ENCODE measurements at places on chromosomes 13 and 19.
A peak's percentile ranks its signal among the peaks of the same experiment; 100 is the strongest.

DNA sequence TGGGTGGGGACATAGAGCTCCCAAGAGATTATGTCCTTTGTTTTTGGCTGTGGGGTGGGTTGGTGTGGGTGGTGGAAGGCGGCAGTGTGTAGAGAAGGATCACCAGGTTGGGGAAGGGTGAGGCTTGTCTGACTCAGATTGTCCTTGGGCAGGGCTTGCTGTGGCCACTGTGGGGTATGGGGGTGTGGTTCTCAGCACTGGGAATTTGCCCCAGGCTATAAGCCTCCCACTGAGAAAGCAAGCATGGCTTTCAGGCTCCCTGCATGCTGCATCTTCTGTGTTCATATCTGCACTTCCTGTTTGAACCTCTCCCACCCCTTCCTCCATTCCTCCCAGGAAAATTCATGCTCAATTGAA lies 34.9 kb downstream of the DNAJC15 start:
- H3K4me1 ChIP-seq, result peaks cover 21% of the 10 kb centered on the region
- no peaks in the 10 kb centered on the region for H3K27me3 ChIP-seq
- no peak for DNase-seq
- no peaks in the 10 kb centered on the region for H3K36me3 ChIP-seq

- no peak for DNase-seq
- no peaks in the 10 kb centered on the region for H3K27me3 ChIP-seq
- H3K4me3 ChIP-seq, result no peak overlapping the region
- H3K27ac ChIP-seq, result no peak overlapping the region
Measured at GRCh38 chr13:109496216-109496615, 290.2 kb downstream of the IRS2 start.

GRCh38 chr13:76969488-76970365 lies 21.4 kb downstream of the ACOD1 start:
- no peaks in the 10 kb centered on the region for H3K36me3 ChIP-seq
- H3K27ac ChIP-seq, result no peak overlapping the region
- H3K4me1 ChIP-seq, result no peaks in the 10 kb centered on the region
- no peaks in the 10 kb centered on the region for H3K27me3 ChIP-seq

DNA sequence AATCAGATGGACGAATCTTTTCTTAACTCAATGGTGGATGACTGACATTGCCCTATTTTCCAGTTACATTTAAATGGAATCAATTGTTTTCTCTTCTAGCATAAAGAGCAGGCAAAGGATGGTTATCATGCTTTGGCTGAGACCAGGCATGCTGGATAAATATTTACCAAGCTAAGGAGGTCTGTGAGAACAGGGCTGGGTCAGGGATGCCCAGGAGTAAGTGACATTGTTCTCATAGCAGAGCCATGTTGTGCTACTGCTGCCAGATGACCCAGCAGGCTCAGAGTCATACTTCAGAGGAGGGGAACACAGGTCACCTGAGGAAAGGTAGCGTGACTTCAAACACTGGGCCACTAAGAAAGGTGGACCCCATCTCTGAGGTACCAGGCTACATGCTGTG lies 116.0 kb upstream of the RNF113B start:
- DNase-seq, result peak; percentile 53
- no peaks in the 10 kb centered on the region for H3K36me3 ChIP-seq
- no peak overlapping the region for H3K4me3 ChIP-seq
- peak overlapping the region; percentile 55 for H3K27ac ChIP-seq
- H3K27me3 ChIP-seq, result no peaks in the 10 kb centered on the region
- peaks cover 40% of the 10 kb centered on the region for H3K4me1 ChIP-seq

DNA sequence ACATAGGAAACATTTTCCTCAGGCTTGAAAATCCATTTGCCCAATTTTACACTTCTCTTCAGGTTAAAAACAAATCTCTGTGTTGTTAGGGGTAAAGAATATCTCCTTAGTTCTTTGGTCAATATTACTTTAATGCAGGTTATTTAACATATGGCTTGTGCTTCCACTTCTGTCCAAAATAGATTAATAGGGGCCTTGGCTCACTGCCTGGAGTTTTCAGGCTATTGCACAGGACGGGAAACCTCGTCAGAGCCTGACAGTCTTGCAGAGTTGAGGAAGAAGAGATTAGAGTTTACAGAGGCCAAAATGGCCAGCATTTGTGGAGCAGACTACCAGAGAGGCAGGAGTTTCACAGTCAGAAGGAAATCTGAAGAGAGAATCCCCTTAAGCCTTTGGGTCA lies 863.9 kb upstream of the GPC6 start:
- no peaks in the 10 kb centered on the region for H3K4me1 ChIP-seq
- no peaks in the 10 kb centered on the region for H3K27me3 ChIP-seq
- no peak overlapping the region for H3K4me3 ChIP-seq
- DNase-seq, result peak; percentile 17
- no peaks in the 10 kb centered on the region for H3K36me3 ChIP-seq
- no peak overlapping the region for H3K27ac ChIP-seq

DNA sequence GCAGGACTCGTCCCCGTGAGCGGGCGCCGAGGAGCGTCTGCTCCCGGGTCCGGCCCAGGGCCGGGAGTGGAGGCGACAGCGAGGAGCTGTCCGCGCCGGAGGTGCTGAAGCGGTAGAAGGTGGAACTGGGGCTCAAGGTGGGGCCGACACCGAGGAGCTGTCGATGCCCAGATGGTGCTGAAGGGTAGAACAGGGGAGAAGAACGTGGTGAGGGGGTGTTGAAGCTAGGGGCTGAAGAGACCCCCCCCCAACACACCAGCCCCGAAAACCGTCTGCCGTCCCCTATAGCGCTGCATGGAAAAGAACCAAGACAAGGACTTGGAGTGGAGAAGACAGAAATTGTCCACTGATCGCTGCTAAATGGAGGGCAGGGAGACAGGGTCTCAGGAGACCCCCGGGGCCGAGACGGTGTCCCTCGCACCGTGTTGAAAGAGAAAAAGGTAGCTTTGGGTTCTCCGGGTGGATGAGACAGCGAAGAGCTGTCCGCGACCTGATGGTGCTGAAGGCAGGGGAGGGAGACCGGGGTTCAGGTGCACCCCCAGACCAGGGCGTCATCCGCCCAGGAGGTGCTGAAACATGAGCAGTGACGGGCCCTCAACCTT lies 7.1 kb upstream of the PDE4C start:
- H3K27ac ChIP-seq, result no peak overlapping the region
- H3K36me3 ChIP-seq, result no peaks in the 10 kb centered on the region
- no peaks in the 10 kb centered on the region for H3K4me1 ChIP-seq
- H3K27me3 ChIP-seq, result no peaks in the 10 kb centered on the region
- H3K4me3 ChIP-seq, result no peak overlapping the region

GRCh38 chr13:109782066-109782822 lies 4.1 kb downstream of the IRS2 start:
- no peak for DNase-seq
- H3K27me3 ChIP-seq, result no peaks in the 10 kb centered on the region
- no peaks in the 10 kb centered on the region for H3K36me3 ChIP-seq
- peaks cover 72% of the 10 kb centered on the region for H3K4me1 ChIP-seq
- peak overlapping the region; percentile 37 for H3K27ac ChIP-seq
- no peak overlapping the region for H3K4me3 ChIP-seq

DNA sequence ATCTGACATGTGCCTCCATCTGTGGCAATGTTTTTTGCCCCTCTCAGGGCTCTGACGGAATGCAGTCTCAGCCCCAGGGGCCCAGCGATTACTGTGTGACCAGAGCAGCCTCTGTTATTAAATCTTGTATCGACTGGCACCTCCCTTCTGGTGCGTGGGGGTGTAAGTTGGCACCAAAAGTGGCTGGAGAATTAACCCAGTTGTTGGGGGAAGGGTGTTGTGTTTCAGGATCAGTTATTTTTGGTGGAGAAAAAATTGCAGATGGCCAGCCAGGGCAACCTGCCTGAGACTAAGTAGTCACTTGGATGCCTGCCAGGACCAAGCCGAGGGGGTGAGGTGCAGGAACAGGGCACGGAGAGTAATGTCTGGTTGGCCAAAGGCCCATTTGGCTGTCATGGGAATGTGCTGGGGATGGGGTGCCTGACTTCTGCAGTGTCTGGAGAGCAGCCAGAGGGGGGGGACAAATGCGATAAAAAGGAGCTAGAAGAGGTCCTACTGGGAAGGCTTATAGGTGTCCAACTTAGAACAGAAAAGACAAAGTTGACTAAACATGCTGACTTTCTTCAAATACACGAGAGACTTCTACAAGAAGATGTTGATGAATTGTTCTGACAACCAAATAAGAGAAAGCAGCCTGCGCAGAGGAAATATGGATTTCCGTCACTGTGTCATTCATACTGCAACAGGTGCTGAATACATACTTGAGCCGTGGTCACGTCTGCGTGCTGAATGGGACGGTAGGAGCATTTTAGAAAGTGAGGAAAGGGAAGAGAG lies 69.8 kb downstream of the SIAH3 start:
- no peak overlapping the region for H3K4me3 ChIP-seq
- peak; percentile 70 for DNase-seq
- H3K4me1 ChIP-seq, result peaks cover 27% of the 10 kb centered on the region
- H3K27me3 ChIP-seq, result no peaks in the 10 kb centered on the region

DNA sequence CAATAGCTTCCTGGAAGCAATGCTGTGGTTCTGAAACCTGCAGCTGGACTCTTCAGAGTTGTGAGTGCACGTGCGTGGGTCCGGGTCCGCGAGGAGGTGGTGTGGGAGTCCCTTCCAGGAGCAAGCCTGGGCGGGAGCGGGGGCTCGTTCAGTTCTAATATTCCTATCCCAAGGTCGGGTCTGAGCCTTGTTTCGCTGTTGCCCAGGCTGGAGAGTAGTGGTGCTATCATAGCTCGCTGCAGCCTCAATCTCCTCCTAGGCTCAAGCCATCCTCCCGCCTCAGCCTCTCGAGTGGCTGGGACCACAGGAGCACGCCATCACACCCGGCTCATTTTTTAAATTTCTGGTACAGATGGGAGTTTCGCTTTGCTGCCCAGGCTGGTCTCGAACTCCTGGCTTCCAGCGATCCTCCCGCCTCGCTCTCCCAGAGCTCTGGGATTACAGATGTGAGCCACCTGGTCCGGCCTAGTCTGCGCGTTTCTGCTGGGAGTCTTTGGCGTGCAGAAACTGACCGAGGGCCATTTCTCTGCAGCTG lies 625 bp downstream of the ZFP82 start:
- peaks cover 19% of the 10 kb centered on the region for H3K4me1 ChIP-seq
- H3K36me3 ChIP-seq, result no peaks in the 10 kb centered on the region
- no peak for DNase-seq
- peak overlapping the region; percentile 80 for H3K27ac ChIP-seq

DNA sequence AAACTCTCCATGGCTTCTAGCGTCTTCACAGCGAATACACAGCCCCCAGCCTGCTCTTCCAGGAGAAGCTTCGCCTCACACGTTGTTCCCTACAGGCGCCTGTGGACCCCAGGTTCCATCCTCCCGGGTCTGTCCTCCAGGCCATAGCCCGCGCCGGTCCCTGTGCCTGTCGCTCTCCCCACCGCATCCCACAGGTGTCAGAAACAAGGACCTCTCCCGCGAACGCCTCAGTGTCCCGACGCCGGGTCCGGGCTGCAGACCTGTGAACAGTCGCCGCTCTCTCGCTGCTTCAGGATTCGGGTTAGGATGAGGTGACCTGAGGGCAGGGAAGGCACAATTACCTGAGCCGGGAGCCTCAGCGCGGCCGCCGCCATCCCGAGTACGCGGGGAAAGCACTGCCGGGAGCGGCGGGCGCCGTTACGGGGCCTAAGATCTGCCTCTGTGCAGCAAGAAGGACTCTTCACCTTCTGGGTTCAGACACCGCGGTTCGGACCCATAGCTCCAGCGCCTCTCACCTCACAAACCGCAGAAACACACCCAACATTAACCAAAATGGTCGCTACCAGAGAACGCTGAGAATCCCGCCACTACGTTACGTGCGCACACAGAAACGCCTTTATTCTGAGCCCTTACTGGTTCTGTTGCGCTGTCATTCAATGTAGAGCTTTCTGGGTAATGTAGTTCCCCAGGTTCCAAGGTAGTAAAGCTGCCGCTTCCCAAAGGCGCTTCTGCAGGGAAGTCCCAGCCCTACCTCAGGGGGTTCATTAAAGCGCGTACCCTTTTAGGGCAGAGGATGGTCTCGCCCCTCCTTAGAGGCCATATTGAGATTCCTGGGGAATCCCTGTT lies at the start of gene ZNF418:
TSS of gene ZNF418 (minus strand) at position 583 of the 846 bp plus-strand sequence. CDS start 1,580 bp downstream, outside the sequence.
- H3K27ac ChIP-seq, result no peak within 1 kb of the TSS
- H3K27me3 ChIP-seq, result no peaks in the 10 kb centered on the region
- H3K4me1 ChIP-seq, result peaks cover 7% of the 10 kb centered on the region
- DNase-seq, result peak; percentile 80
- H3K36me3 ChIP-seq, result no peaks in the 10 kb centered on the region

DNA sequence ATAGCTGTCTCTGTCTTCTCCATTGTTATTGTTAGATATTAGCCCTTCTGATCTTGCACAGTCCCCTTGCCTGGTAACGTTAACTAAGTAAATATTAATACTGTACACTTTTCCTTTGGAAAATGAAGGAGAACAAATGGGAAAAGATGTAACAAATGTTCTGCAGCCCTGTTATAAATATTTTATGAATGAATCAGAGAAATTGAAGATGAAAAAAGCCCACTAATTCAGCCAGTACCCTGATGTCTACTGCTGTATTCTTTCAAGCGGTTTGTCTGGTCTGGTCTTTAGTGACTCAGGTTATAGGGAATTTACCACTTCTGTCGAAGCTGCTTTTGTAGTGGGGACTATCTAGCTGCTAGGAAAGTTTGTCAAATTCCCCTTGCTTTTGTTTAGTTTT lies 121.0 kb downstream of the COG6 start:
- H3K27ac ChIP-seq, result no peak overlapping the region
- no peaks in the 10 kb centered on the region for H3K36me3 ChIP-seq
- H3K4me3 ChIP-seq, result no peak overlapping the region
- H3K27me3 ChIP-seq, result no peaks in the 10 kb centered on the region
- H3K4me1 ChIP-seq, result no peaks in the 10 kb centered on the region
- no peak for DNase-seq

- H3K36me3 ChIP-seq, result no peaks in the 10 kb centered on the region
- peaks cover 84% of the 10 kb centered on the region for H3K4me1 ChIP-seq
- H3K27ac ChIP-seq, result peak overlapping the region; percentile 90
- no peak overlapping the region for H3K4me3 ChIP-seq
- H3K27me3 ChIP-seq, result no peaks in the 10 kb centered on the region
Measured at GRCh38 chr13:44759384-44760360, 183.5 kb upstream of the TSC22D1 start.

- no peaks in the 10 kb centered on the region for H3K27me3 ChIP-seq
- no peak overlapping the region for H3K4me3 ChIP-seq
- peaks cover 48% of the 10 kb centered on the region for H3K4me1 ChIP-seq
- no peak for DNase-seq
Measured at GRCh38 chr13:46656786-46657185, 103.8 kb downstream of the LRCH1 start.

Measured in body of pancreas (tissue), 4 donors.